ENCODE measurements at places on chromosomes 13 and 19.

DNA sequence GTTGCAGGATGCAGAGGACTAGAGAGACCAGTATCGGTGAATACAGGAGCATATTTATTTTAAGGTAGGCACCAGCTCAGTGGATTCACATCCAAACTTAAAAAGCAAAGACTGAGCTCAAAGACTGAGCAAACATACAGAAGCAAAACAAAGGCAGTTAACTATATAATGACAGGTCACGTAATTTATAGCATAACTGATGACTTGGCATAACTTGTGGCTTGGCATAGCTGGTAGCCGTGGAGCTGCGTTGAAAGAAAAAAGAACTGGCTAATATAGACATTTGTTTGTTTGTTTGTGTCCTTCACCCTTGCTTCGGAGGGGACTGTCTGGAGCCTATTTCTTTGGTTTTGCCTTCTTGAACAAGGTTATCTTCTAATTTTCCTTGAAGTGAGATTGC, 33.7 kb downstream of the ZNF493 start:
- no peak for DNase-seq

GRCh38 chr13:43058831-43059230, 35.4 kb downstream of the DNAJC15 start:
- DNase-seq: no peak

DNA sequence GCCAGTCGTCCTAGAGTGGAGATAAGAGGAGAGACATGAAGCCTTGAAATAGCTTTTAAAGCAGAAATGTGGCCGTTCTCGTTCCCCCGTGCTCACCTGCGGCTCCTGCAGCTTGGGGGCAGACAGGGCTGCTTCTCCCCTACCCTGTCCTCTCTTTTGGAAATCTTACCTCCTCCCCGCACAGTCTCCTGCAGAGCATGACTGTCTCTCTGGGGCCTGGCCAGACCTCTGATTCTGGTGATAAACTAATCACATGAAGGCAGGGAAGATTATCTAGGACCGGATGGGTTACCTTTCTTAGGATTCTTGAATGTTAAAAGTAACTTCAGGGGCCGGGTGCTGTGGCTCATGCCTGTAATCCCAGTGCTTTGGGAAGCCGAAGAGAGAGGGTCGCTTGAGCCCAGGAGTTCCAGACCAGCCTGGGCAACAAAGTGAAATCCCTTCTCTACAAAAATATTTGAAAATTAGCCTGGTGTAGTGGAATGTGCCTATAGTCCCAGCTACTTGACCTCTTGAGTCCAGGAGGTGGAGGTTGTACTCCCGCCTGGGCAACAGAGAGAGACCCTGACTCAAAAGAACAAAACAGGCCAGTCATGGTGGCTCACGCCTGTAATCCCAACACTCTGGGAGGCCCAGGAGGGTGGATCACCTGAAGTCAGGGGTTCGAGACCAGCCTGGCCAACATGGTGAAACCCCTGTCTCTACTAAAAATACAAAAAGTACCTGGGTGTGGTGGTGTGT, 8.1 kb downstream of the CEBPA start:
- no peak for DNase-seq

DNA sequence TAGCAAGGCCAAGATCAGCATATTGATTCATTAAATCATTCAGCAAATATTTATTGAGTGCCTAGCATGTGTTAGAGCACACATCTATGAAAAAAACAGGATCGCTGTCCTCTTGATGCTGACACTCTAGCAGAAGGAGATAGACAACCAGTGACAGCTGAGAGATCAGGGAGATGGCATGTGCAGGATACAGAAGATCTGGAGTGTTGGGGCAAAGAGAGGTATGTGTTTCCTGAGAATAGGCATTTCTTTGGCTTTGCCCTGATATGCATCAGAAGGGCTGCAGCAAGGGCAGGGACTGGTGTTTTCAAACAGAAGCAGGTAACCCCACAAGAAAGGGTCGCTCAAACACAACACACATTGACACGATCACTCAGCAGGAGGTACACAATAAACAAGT, 423.4 kb downstream of the FOXO1 start:
- DNase-seq: no peak

DNA sequence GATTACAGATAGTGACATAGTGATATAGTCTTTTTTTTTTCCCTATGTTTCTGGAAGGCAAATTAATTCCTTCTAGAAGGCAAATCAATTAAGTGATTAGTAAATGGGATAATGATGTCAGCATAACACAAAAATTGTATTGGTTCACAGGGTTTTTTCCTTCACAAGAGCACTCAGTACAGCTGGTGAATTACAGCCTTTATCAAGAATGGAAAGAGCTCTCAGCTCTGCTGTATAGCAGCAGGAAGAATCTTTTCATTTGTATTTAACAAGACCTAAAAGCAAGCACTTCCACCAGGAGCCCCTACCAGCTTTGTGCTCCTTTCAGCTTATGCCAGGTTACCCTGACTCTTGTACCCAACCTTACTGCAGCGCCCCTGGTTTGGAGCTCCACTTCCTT, 90.8 kb downstream of the SERP2 start:
- no peak for DNase-seq

GRCh38 chr13:23628250-23628649, 58.0 kb downstream of the TNFRSF19 start:
- DNase-seq: no peak

- DNase-seq: no peak
These were observed 587.0 kb upstream of the SLITRK5 start for GRCh38 chr13:87084192-87084591.

Measured in NCI-H1436 (cell line).